ENCODE measurements at places on chromosomes 1 and 21. TPM values are rescaled to one million over a fixed set of nuclear protein-coding genes. Genes with fewer than 3 reads are reported as not detected.

- no peak for DNase-seq
- no peaks in the 10 kb centered on the region for H3K36me3 ChIP-seq
- no peak overlapping the region for H3K27ac ChIP-seq
- no peaks in the 10 kb centered on the region for H3K4me1 ChIP-seq
- H3K27me3 ChIP-seq = no peaks in the 10 kb centered on the region
- no peak overlapping the region for H3K4me3 ChIP-seq
These were observed 176.2 kb downstream of the KIF26B start for GRCh38 chr1:245330951-245331350.

Gene BEND5
- not detected for total RNA-seq

GRCh38 chr1:42552636-42553035 lies 89.5 kb downstream of the CCDC30 start:
- no peak overlapping the region for H3K4me3 ChIP-seq
- H3K36me3 ChIP-seq = no peaks in the 10 kb centered on the region
- H3K27ac ChIP-seq = no peak overlapping the region

Gene TAS1R1
- total RNA-seq = not detected

Gene PRRX1
- total RNA-seq = 0.37 TPM

Gene CAMK1G
- not detected for total RNA-seq

DNA sequence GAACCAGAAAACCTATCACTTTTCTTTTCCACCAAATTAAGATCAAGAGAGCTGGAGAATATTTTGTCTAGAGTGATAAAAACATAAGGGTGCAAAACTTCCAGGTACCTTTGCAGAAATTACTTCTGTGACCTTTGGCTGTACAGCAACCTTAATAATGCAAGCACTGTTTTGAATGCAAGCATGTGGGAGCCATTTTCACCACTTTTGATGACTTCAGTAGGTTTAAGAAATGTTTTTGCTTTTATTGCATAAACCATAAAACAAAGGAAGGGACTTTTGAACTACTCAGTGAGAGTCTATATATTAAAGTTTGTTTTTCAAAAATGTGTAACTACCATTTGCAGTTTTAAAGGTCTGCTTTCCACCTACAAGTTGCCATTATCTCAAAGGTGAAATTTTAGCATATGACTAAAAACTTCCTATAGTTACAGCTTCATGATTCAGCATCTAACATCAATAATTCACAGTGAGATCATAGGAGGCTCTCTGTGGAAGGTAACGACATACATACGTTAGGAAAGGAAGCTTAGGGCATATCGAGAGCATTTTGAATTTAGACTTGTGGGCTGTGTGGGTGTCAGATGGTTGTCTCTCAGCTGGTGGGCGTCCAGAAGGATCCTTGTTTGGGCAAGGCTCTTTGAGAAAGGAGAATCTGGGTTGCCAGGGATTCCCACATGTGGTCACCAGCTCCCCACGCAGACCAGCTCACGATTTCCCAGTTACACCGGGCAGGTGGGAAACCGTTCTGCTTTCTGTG lies 1.1 kb upstream of the GADD45A start:
- H3K36me3 ChIP-seq = peaks cover 17% of the 10 kb centered on the region
- H3K27ac ChIP-seq = peak overlapping the region; percentile 21
- no peak for DNase-seq
- H3K27me3 ChIP-seq = no peaks in the 10 kb centered on the region

DNA sequence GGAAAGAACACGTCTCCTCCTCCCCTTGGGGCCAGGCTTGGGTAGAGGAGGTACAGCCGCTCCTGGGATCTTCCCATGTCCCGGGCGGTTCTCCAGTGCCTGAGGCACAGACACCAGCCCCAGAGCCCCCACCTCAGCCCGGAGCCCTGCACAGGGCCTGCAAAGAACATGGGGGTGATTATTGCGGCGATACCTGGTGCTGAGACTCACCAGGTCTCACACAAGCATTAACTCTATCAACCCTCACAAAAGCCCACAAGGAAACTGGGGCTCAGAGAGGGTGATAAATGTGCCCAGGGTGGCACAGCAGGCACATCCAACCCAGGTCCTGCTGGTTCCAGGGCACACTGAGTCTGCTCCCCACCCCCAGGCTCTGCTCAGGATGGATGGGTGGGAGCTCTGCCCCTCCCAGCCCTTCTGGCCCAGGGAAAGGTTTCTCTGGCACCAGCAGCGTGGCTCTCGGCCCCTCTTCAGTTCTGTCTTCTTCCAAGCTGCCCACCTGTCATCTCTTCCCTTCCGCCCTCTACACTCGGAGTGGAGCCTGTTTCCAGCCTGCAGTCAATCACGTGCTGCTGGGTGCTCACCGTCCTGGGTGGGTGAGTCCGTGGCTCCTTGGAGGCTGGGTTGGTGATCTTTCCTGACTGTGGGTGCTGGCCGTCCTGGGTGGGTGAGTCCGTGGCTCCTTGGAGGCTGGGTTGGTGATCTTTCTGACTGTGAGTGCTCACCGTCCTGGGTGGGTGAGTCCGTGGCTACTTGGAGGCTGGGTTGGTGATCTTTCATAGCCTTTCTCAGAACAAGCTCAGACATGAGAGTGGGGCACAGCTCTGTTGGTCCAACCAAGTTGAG lies 53.6 kb upstream of the AJAP1 start:
- DNase-seq = no peak
- 0 out of 2 replicates have a peak, but pooled peaks cover 11% of the 10 kb centered on the region for H3K27me3 ChIP-seq
- no peaks in the 10 kb centered on the region for H3K36me3 ChIP-seq
- H3K27ac ChIP-seq = no peak overlapping the region

Gene ANGPTL7
- total RNA-seq = not detected

DNA sequence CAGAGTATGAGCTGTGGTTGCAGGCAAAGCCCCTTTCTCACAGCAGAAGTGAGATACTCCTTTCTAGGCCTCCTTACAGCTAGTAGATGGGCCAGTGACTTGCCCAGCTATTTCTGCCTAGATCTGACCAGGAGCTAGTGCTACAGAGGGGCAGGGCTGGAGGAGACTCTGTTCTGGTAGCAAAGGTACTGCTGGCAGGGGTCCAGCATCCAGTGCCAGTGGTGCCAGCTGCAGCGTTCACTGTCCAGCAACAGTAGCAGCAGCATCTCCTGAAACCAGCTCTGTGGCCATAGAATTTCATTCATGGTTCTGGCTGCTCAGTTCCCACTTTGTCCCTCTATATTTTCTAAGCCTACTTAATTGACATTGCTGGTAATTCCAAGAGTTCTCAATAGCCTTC lies 62.5 kb upstream of the CNN3 start:
- no peaks in the 10 kb centered on the region for H3K4me1 ChIP-seq
- H3K36me3 ChIP-seq = no peaks in the 10 kb centered on the region
- DNase-seq = no peak
- no peak overlapping the region for H3K4me3 ChIP-seq

GRCh38 chr1:14011132-14011531 lies 311.1 kb downstream of the PRDM2 start:
- no peak overlapping the region for H3K4me3 ChIP-seq
- DNase-seq = no peak
- no peak overlapping the region for H3K27ac ChIP-seq
- H3K27me3 ChIP-seq = peaks cover 17% of the 10 kb centered on the region
- no peaks in the 10 kb centered on the region for H3K4me1 ChIP-seq

Gene KLF17
- total RNA-seq = not detected

GRCh38 chr1:91701472-91701869 lies 184.5 kb downstream of the TGFBR3 start:
- H3K27me3 ChIP-seq = no peaks in the 10 kb centered on the region
- no peak for DNase-seq
- no peak overlapping the region for H3K27ac ChIP-seq
- no peaks in the 10 kb centered on the region for H3K36me3 ChIP-seq
- H3K4me1 ChIP-seq = no peaks in the 10 kb centered on the region
- H3K4me3 ChIP-seq = no peak overlapping the region

DNA sequence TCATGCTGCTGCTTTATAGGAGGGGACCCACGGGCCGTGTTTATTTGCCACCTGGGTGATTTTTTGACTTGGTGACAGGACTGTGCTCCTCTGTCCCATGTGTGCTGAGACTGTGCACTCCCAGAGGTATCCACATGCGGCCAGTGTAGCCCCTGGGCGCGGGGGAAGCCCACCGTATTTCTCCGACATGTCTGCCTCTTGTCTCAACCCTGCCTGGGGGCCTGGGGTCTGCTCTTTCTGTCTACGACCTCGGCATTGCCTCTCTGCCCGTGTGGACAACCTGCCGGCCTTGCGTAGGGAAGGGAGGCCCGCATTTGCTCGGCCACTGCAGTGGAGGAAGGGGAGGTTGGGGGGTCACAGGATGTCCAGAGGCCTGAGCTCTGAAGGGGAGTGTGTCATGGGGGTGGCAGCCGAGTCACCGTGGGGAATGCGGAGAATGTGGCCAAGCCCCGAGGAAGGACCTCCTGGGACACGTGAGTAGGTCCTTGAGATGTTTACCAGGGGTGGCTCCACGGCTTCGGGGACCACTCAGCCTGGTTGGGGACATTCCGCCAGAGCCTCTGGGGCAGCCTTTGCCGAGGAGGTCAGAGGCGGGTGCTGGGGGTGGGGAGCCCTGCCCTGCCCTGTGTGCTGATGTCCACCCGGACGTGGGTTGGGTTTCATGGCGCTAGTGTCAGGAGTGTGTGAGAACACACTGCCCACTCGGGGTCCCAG lies 11.0 kb downstream of the PRKCZ start:
- no peaks in the 10 kb centered on the region for H3K27me3 ChIP-seq
- no peaks in the 10 kb centered on the region for H3K4me1 ChIP-seq
- no peak overlapping the region for H3K4me3 ChIP-seq
- H3K36me3 ChIP-seq = peaks cover 26% of the 10 kb centered on the region
- no peak overlapping the region for H3K27ac ChIP-seq
